SIG-M5 (cell line): ENCODE measurements at places on chromosomes 2 and 18.

- DNase-seq, result no peak
Observed at GRCh38 chr2:6203291-6203959, 511.2 kb downstream of the SOX11 start.

DNA sequence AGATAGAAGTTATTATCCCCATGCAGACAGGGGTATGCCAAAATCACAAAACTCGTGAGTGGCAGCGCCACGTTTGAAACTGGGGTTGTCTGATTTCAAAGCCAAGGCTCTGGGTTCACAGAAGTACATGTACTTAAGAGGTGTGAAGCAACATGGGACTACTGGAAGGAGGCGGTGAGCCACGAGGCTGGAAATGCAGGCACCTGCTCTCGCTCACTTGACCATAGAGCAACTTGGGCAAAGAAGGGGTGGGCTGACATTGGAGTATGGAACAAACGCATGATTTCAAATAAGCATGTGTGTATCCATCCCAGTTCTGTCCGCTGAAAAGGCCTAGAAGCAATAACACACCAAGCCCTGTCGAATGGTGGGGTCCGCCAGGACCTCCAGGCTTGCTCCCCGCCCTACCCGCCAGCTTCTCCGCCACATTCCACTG, 593 bp upstream of the ACTR2 start:
- no peak for DNase-seq

GRCh38 chr2:119126650-119127049, 31.9 kb downstream of the C1QL2 start:
- no peak for DNase-seq

DNA sequence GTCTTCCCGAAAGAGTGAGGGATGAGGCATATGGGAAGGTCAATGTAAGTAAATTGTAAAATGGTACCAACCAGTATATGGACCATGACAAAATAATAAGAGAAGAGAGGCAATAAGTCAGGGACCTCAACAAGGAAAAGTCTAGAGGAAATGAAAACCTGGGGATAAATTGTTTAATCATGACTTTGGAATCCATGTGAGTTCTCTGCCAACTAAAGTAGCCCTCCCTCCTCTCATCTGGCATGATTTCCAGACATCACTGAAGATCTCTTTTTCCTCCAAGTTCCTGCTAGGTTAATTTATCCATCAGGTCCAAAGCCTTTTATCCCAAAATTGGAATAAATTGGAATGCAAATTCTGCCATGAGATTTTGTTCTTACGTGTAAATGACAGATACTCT, 417.9 kb downstream of the NRXN1 start:
- DNase-seq, result no peak

- no peak for DNase-seq
Observed at GRCh38 chr2:136247204-136247950, 129.4 kb upstream of the CXCR4 start.

GRCh38 chr18:61194726-61195125, 138.5 kb upstream of the CDH20 start:
- DNase-seq, result no peak

- no peak for DNase-seq
Observed at GRCh38 chr18:51100385-51101120, 70.5 kb downstream of the SMAD4 start.

- no peak for DNase-seq
Observed at GRCh38 chr2:237258116-237258515, 155.8 kb downstream of the COL6A3 start.

GRCh38 chr2:207513551-207514257, 16.1 kb upstream of the CREB1 start:
- DNase-seq, result no peak

- no peak for DNase-seq
Observed at GRCh38 chr2:142165790-142166189, 35.0 kb upstream of the LRP1B start.

DNA sequence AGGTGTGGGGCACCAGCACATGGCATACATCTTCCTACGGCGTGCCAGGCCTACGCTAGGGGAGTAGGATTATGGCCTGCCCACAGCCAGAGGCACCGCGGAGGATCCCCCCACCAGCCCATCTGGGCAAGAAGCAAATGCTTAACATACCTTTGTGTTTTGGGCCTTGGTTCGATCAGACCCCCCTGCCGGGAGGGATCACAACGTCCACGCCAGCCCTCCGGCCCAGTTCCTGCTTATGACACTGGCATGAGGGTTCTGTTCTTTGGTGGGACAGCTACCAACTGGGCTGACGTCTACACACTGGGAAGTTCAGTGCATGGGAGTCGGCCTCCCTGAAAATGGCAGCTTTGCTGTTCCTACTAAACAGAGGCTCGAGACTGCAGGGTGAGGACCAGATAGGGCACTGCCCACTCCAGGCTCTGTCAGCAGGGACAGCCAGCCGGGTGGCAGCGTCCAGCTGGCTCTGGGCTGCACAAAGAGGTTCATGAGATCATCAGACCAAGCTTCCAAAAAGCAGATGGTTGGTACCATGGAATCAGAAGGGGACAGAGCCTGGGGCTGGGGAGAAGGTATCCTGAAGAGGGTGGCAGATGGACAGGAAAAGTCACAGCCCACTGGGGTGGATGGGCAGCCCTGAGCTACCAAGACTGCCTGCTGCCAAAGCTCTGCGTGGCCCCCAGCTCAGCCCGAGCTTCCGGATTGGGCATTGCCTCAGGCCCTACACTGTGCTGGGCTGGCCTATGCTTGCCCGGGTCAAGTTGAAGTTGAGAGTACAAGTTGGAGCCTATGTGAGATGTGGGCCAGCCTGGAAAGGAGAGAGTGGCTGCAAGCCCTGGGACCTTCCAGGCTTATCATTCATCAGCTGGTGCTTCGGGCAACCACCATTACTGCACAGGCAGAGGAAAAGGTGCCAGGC, 61.7 kb upstream of the TEX51 start:
- DNase-seq, result no peak

DNA sequence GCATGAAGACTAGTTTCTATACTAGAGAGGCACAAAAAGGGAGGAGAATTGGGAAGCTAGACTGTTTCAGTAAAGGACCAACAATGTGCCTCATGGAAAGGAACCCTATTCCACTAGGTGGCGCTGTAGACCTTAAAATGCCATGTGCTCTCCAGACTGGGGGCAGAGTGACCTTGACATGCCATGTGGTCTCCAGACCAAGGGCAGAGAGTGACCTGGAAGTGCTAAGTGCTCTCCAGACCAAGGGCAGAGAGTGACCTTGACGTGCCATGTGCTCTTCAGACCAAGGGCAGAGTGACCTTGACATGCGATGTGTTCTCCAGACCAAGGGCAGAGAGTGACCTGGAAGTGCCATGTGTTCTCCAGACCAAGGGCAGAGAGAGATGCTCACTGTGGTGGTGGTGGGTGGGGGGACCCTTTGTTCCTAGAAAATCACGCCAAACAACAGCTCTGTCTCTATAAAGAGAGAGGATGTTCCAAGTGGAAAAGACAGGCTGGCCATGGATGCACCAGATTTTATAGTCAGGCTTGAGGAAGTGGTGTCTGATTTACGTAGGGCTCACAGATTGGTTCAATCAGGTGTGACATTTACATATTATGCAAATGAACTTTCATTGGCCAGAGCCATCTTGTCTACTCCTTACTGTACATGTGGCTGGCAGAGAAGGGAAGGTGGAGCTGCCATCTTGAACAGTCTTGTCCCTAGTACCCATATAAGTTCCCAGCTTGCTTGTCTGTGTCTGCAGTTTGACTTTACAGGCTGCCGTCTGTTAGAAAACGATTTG, 344.0 kb upstream of the DDX18 start:
- DNase-seq, result no peak

DNA sequence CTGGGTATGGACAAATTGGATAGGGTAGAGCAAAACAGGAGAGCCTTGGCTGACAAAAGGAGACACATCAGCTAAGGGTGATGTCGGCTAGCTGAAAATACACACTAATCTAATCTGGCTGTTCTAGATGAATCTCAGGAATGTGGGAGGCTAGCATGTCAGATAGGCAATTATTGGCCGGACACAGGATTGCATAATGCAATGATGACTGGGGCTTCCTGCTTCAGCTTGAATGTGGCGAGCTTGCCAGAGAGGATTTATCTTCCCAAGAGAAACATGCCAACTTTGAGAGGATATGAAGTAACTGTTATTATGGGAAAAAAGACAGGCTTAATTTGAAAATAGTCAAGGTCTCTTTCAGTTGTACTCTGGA, 102.4 kb downstream of the TRIB2 start:
- no peak for DNase-seq

DNA sequence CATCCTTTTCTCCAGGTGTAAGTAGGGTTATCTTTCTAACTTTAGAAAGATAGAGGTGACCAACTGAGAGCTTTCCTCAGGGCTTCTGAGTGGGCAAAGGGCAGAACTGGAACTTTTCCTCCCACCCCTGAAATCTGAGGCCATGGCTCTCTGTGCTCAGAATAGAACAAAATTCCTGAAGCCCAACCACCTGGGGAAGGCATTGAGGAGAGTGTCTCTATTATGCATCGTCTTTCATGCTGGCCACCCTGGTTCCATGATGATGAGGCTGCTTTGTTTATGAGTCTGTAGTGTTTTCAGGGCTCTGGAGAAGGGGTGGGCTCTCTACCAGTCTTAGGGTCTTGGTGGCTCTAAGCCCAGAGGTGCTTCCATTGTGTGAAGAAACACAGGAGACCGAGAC, 30.7 kb upstream of the IL1R1 start:
- DNase-seq, result no peak

- DNase-seq, result no peak
Observed at GRCh38 chr2:76075126-76075525, 364.4 kb upstream of the GCFC2 start.

- no peak for DNase-seq
Observed at GRCh38 chr2:97645112-97645694, 659 bp upstream of the COX5B start.

GRCh38 chr2:21468624-21469023, 344.9 kb downstream of the TDRD15 start:
- no peak for DNase-seq

- no peak for DNase-seq
Observed at GRCh38 chr2:9565436-9566153, 10.0 kb upstream of the ADAM17 start.

GRCh38 chr2:173657996-173658717, 303.5 kb downstream of the CDCA7 start:
- DNase-seq, result no peak

DNA sequence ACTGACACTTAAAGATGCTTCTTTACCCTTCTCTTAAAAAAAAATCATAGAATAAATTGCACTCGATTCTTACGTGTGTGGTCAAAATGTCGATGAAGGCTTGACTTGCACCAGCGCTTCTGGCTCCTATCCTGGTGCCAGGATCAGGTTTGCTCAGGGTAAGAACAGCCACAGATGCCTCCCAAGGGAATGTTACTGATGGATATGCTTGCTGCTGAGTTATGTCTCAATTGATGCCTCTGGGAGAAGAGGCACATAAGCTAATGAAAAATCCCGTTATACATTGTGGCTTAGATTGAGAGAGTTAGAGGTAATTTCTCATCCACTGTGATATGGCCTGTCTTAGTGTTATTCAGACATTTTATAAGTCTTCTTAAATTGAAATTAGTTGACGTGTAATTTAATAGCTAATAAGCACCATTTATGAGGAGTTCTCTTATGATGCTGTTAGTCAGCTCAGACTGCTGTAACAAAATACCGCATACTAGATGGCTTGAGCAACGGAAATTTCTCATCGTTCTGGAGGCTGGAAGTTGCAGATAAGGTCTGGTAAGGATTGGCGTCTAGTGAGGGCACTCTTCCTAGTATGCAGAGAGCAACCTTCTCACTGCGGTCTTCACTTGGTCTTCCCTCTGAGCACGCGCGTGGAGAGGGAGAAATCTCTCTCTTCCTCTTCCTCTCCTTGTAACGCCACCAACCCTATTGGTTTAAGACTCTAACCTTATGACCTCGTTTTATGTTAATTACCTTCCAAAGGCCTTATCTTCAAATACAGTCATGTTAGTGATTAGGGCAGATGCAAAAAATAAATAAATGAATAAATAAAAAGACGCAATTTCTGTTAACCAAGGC, 116.6 kb upstream of the NOSTRIN start:
- DNase-seq, result no peak

- no peak for DNase-seq
Observed at GRCh38 chr2:151189125-151189524, 72.5 kb downstream of the RBM43 start.

- DNase-seq, result no peak
Observed at GRCh38 chr18:74266161-74266560, 25.6 kb downstream of the CYB5A start.

- DNase-seq, result no peak
Observed at GRCh38 chr2:10956006-10956790, 44.5 kb downstream of the KCNF1 start.

GRCh38 chr18:25109484-25109883, 242.5 kb downstream of the ZNF521 start:
- no peak for DNase-seq

GRCh38 chr18:23066504-23067039, 68.7 kb upstream of the CABLES1 start:
- DNase-seq, result no peak
